ENCODE measurements at places on chromosomes 13 and 19. TPM values are rescaled to one million over a fixed set of nuclear protein-coding genes. Genes with fewer than 3 reads are reported as not detected.

GRCh38 chr19:18419195-18419698 is at the start of gene SSBP4:
Gene SSBP4 (plus strand): TSS chr19:18419398. CDS start chr19:18419649, 251 bp downstream.
- H3K36me3 ChIP-seq: no peaks in the 10 kb centered on the region
- H3K27me3 ChIP-seq: no peaks in the 10 kb centered on the region
- DNase-seq: peak; percentile 77
- peak within 1 kb of the TSS; percentile 85 for H3K4me3 ChIP-seq

DNA sequence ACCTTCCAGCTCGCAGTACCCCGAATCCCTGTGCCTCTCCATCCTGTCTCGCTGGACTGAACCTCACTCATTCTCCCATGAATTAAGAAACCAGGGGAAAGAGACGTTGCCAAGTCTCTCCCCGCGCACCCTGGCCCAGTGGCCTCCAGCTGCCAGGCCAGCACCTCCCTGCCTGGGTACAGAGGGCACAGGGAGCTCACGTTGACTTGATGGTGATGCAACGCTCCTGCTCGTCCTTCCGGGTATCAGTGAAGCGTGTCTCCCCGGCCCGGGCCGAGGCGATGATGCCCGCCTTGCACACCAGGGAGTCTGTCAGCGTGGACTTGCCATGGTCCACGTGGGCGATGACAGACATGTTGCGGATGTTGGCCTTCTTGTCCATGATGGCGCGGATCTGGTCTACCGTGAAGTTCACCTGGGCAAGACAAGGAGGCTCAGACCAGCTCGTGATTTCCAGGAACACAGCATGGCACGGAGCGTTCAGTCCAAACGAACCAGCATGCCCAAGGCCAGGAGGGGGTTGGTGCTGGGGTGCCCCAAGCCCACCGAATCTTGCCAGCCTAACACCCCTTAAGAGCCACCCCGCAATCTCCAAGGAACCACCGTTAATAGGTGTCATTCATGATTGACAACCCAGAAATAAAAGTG is 1.2 kb downstream of the EEF2 start:
- no peak for DNase-seq
- H3K4me3 ChIP-seq: peak overlapping the region; percentile 98
- peaks cover 12% of the 10 kb centered on the region for H3K4me1 ChIP-seq
- H3K27ac ChIP-seq: peak overlapping the region; percentile 96

DNA sequence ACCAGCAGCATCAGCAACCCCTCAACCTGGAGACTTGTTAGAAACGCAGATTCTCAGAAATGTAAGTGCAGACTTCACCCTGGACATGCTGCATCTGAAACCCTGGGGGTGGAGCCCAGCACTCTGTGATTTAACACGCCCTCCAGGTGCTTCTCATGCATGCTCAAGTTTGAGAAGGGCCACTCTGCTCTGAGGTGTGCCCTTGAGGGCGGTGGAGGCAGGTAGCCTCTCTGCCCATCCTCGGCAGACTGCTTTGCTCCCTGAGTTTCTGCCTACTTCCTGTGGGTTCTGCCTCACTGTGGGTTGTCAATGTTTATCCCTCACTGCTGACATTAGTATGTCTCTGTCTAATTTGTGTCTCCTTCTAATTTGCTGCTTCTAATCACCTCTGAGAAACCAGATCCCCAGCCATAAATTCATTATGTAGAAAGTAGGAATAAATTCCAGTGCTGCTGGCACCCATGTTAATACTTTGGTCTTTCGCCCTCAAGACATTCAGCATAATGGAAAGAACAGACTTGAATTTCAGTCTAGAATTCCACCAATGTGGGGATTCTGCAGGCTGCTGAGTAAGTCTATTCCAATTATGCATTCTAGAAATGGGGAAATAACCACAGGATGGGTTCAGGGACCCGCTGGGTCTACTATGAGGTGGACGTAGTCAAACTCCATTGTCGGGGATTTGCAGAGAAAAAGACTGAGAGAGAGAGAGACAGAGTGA is 51.3 kb upstream of the CYSLTR2 start:
- no peaks in the 10 kb centered on the region for H3K4me1 ChIP-seq
- H3K36me3 ChIP-seq: no peaks in the 10 kb centered on the region
- H3K27me3 ChIP-seq: no peaks in the 10 kb centered on the region

- peaks cover 3% of the 10 kb centered on the region for H3K36me3 ChIP-seq
- DNase-seq: no peak
- H3K27ac ChIP-seq: no peak overlapping the region
- H3K4me3 ChIP-seq: no peak overlapping the region
Observed at GRCh38 chr19:995051-995827, 5.0 kb upstream of the GRIN3B start.

DNA sequence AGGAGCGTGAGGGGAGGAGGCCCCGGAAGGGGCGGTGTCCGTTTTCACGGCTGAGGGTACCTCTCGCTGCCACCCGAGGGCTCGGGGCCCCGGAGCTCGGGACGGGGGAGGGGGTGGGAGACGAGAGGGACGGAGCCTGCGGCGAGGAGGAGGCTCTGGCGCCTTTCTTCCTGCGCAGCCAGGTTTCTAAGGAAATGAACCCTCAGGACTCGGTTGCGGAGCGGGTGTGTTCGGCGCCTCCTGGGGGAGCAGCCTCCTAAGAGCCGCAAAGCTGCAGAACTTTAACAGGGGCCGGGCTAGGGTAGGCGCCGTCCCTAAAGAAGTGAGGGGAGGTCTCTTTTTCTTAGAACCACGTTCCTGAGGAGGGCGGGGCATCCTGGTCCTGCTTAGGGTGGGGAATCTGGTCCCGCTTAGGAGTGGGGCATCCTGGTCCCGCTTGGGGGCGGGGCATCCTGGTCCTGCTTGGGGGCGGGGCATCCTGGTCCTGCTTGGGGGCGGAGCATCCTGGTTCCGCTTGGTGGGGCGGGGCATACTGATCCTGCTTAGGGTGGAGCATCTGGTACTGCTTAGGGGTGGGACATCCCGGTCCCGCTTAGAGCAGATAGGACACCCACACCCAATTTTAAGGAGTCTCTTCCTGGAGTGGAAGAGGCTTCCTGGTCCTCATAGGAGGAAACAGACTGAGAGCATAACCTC is 6.2 kb downstream of the SYT5 start:
- H3K27me3 ChIP-seq: no peaks in the 10 kb centered on the region
- H3K36me3 ChIP-seq: no peaks in the 10 kb centered on the region
- H3K4me3 ChIP-seq: peak overlapping the region; percentile 37
- H3K4me1 ChIP-seq: peaks cover 1% of the 10 kb centered on the region

DNA sequence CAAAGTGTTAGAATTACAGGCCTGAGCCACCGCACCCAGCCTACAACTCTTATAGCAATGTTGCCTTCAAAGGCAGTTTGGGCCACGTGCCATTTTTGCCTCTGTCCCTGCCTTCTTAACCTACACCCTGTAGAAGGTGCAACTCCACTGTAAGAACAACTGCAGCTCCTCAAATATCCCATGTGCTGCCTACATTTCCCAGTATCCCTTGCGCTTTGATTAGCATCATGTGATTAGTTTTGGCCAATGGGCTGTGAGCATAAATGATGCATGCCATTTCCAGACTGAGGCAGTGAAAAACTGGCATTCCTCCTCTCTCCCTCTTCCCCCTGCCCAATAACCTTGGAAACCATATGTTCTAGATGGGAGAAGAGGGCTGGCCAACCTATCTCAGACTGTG is 75.2 kb upstream of the MRI1 start:
- H3K4me1 ChIP-seq: no peaks in the 10 kb centered on the region
- no peaks in the 10 kb centered on the region for H3K36me3 ChIP-seq
- peak; percentile 30 for DNase-seq
- H3K27me3 ChIP-seq: no peaks in the 10 kb centered on the region
- no peak overlapping the region for H3K4me3 ChIP-seq

DNA sequence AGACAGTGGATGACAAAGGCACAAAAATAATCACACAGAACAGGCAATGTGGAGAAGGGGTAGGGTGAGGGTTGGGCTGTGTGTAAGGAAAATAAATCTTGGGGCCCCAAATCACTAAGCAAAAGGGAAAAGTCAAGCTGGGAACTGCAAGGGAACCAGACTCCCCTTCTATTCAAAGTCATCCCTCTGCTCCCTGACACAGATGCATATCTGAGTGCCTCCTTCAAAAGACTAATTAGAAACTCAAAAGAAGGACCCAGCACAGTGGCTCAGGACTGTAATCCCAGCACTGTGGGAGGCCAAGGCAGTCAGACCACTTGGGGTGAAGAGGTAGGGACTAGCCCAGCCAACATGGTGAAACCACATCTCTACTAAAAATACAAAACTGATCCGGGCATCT is 18.3 kb downstream of the ZNF611 start:
- H3K27ac ChIP-seq: no peak overlapping the region
- no peaks in the 10 kb centered on the region for H3K4me1 ChIP-seq
- H3K4me3 ChIP-seq: no peak overlapping the region
- no peaks in the 10 kb centered on the region for H3K27me3 ChIP-seq
- peaks cover 9% of the 10 kb centered on the region for H3K36me3 ChIP-seq

DNA sequence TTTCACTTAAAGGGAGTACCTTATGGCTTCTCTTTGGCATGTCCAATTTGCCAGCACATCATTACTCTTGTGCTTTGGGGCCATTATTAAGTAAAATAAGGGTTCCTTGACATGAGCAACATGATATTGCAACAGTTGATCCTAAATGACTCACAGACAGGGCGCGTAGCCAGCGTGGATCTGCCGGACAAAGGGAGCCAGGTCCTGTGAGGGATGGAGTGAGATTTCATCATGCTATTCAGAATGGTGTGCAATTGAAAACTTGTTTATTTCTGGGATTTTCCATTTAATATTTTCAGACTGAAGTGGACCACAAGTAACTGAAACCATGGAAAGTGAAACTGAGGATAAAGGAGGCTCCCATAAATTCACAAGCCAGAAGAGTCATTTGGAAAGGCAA is 48.6 kb upstream of the WASF3 start:
- DNase-seq: no peak
- no peak overlapping the region for H3K27ac ChIP-seq
- no peaks in the 10 kb centered on the region for H3K27me3 ChIP-seq
- H3K4me3 ChIP-seq: no peak overlapping the region
- H3K36me3 ChIP-seq: no peaks in the 10 kb centered on the region
- H3K4me1 ChIP-seq: no peaks in the 10 kb centered on the region

DNA sequence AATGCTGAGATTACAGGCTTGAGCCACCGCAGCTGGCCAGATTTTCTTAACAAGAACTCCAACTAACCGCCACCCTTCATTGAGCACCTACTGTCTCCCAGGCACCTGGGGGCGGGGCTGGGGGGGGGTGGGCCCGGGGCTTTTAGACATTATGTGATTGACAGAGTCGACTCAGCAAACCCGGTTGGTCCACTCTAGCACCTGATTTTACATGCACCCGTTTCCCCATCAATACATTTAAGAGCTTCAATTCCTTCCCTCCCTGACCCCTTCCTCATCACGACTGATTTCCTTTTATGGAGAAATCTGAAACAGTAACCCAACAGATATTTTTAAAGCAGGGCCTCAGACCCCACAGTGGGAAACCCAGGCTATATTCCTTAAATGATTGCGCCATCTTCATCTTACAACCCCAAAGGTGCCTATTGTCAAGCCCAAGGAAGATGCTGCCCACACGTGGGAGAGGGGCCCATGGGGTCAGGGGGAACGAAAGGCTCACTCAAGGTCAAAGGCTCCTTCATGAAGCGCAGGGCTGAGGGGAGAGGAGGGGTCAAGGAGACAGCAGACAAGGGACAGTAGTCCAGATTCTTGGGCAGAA is 1.8 kb downstream of the INSR start:
- DNase-seq: no peak
- H3K27me3 ChIP-seq: no peaks in the 10 kb centered on the region
- H3K4me3 ChIP-seq: peak overlapping the region; percentile 73
- no peaks in the 10 kb centered on the region for H3K36me3 ChIP-seq
- peaks cover 24% of the 10 kb centered on the region for H3K4me1 ChIP-seq

DNA sequence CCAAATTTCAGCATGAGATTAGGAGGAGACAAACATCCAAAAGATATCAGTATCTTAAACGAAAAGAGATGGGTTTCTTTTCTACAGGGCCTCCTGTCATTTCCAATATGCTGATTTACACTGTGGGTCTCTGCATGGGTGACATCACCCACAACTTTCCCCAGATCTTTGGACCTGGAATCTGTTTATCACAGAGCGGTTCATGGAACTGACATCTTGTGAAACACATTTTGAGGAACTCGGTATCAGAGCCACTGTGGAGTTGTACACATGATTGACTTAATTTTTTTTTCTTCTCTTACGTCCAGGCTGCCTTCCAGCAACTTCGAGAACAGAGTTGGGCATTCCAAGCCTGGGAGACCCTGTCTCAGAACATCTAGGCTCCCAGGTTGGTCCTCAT is 80.2 kb upstream of the SERP2 start:
- H3K36me3 ChIP-seq: 0 out of 2 replicates have a peak, but pooled peaks cover under 1% of the 10 kb centered on the region
- DNase-seq: no peak
- H3K4me1 ChIP-seq: 0 out of 2 replicates have a peak, but pooled peaks cover 2% of the 10 kb centered on the region
- H3K4me3 ChIP-seq: no peak overlapping the region
- H3K27me3 ChIP-seq: no peaks in the 10 kb centered on the region

- no peaks in the 10 kb centered on the region for H3K4me1 ChIP-seq
- no peak overlapping the region for H3K27ac ChIP-seq
Observed at GRCh38 chr19:7739211-7739755, 7.4 kb upstream of the CLEC4G start.

DNA sequence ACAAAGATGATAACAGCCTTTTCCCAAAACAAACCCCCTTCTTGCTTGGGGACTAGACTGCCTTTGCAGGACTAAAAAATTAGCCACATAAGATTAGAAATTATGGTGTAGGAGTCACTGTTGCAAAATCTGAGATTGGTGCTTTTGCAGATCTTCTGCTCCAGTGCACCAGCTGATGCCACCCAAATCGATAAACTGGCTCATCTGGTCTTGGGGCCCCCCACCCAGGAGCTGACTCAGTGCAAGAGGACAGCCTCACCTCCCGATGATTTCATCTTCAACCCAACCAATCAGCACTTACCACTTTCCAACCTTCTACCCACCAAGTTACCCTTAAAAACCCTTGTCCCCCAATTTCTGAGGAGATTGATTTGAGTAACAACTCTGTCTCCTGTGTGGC is 47.1 kb upstream of the PEPD start:
- H3K36me3 ChIP-seq: no peaks in the 10 kb centered on the region
- H3K4me1 ChIP-seq: no peaks in the 10 kb centered on the region
- DNase-seq: no peak
- H3K27ac ChIP-seq: no peak overlapping the region
- H3K27me3 ChIP-seq: no peaks in the 10 kb centered on the region
- no peak overlapping the region for H3K4me3 ChIP-seq

GRCh38 chr13:77065461-77066147 is 38.6 kb upstream of the FBXL3 start:
- no peaks in the 10 kb centered on the region for H3K36me3 ChIP-seq
- no peaks in the 10 kb centered on the region for H3K4me1 ChIP-seq
- H3K4me3 ChIP-seq: no peak overlapping the region
- H3K27me3 ChIP-seq: no peaks in the 10 kb centered on the region
- no peak for DNase-seq

DNA sequence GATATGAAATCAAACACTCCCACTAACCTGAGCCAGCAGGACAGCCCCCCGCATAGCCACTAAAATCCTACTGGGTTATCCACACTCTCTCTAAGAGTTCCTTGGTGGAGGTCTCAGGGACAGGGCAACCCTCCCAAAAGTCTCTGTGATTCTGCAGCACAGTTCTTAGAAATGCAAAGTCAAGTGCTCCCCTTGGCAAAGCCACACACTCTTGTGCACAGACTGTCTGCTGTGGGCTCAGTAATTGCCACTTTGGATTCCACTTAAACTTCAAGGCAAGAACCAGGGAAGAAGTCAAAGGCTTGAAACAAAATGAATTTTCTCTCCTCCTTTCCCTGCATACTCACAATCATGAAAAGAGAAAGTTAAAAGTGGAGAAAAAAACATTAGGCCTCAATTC is 61.5 kb downstream of the DOCK9 start:
- H3K4me3 ChIP-seq: no peak overlapping the region
- H3K4me1 ChIP-seq: 0 out of 2 replicates have a peak, but pooled peaks cover 4% of the 10 kb centered on the region
- H3K27ac ChIP-seq: no peak overlapping the region
- no peaks in the 10 kb centered on the region for H3K36me3 ChIP-seq
- no peaks in the 10 kb centered on the region for H3K27me3 ChIP-seq

DCLK1 gene
- total RNA-seq: not detected

IZUMO4 gene
- total RNA-seq: 1.6 TPM

ERF gene
- 134 TPM for total RNA-seq

GNG8 gene
- not detected for total RNA-seq

NTF4 gene
- total RNA-seq: 10.2 TPM

PTGER1 gene
- 0.74 TPM for total RNA-seq

KLK14 gene
- total RNA-seq: not detected

PODNL1 gene
- total RNA-seq: 0.72 TPM
